Stromal cell of bone marrow (primary cell): ENCODE measurements at places on chromosomes 3 and 15.

GRCh38 chr15:75347222-75348033 lies 589 bp downstream of the NEIL1 start:
- no peak for DNase-seq

DNA sequence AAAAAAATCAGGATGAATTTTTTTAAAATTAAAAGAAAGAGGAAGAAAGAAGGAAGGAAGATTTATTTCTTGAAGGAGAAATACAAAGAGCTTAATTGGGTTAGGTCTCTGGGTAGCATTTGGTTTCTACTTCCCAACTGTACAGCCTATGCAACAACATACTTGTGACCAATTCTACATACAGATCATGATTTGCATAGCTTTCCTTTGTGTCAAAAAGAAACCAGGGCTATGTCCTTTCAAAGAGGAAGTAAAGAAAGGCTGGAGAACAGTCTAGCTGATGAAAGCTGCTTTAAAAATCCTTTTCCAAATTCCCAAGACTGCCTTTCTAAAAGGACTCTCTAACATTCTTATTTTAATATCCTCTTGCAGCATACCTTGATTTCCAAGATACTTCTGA lies 6.1 kb upstream of the HGD start:
- DNase-seq: peak; percentile 11

DNA sequence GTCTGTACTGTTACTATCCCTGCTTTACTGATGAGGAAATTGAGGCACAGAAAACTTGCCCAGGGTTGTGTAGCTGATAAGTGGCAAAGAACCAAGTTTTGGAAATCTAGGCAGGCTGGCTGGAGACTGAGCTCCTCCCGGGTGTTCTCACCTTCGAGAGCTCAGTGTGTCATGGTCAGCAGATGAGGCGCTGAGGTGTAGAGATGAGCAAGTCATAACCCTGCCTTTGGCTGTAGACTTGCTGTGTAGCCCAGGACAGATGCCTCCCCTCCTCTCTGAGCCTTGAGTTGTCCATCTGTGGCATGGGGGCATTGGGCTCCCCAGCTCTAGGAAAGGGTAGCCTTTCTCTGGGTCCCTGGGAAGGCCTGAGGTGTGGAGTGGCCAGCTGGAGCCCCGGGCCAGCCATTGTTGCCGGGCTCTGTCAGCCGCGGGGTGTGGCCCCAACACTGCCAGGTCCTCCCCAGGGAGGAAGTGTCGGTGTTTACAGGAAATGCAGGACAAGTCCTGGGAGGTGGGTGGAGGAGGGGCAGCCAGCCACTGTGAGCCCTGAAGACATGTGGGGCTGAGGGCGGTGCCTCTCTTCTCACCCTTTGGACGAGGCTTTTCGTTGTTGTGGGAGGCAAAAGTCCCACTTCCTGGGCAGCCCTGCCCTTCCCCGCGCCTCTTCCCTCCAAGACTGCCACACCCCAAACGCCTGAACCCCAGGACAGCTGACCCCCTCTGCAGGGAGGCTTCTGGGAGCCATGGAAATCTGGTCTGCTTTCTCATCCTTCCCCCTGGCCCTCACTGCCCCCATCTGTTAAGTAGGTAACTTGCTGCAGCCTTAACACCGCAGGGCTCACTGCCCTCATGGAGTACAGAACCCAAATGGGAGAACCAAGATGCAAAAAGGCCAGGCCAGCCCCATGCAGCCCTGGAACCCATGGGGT lies 29.1 kb downstream of the FGD5 start:
- DNase-seq: no peak

DNA sequence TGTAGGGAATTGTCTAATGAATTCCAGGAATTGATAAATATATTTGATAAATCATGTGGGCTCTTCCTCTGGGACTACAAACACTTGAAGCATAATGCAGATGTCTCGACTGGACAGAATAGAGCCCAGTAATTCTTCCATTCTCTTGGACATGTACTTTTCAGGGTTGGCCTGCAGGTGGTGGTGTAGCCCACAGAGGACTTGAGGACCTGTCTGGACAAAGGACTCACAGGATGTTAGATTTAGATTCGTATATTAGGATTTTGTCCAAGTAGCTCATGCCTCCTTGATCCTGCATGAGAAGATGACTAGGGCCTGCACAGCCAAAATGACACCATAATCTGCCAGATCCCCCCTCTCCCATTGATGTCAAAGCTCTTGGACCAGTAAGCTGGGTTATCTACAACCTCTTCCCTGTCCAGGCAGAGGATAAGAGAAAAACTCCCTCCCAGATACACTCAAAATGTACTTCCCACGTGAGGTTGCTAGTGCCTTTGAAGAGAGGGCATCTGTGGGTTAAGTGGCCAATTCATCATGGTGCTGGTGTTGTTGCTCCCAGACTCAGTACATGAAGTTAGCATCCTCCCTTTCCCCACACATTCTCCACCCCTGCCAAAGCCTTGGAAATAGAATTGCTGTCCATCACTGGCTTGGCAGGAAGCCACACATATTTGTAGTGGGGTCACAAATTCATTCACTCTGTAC lies 88.6 kb upstream of the ZNF280D start:
- DNase-seq: peak; percentile 44

DNA sequence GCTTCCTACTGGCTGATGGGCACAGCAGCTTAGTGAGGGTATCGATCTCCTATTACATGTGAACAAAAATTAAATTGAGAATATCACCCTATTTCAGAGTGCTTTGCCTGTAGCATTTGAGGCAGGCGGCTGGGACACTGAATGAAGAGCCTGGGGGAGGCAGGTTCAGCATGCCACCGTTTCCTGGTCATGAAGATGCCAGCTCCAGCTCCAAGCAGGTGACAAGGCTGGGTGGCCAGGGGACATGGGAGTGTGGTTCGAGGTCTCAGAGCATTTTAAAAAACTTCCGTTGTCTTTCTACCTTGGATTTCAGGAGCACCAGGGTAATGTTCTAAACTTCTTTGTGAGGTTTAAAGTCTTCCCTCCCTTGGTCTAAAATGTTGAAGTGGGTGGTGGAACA lies 158.2 kb downstream of the RPLP1 start:
- no peak for DNase-seq

- peak; percentile 77 for DNase-seq
These were observed at the start of gene FAN1 for GRCh38 chr15:30903497-30904187. TSS of gene FAN1 (plus strand) at chr15:30903915. CDS start at chr15:30904664, 749 bp downstream.

DNA sequence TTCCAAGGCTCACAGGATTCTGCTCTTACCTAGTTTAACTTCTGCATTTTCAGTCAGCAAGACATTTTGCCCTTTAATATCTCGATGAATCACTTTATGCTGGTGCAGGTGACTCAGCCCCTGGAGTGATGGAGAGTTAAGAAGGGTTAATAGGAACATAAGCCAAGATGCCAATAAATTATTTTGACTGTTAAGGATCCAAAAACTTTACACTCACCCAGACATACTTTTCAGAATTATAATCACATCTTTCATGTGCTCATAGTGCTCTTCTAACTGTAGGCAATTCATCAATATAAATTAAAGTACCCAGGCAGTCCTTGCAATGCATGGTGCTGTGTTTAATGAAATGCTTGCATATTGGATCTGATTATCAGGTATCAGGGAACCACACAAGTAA lies 164.1 kb upstream of the SLC2A2 start:
- no peak for DNase-seq

DNA sequence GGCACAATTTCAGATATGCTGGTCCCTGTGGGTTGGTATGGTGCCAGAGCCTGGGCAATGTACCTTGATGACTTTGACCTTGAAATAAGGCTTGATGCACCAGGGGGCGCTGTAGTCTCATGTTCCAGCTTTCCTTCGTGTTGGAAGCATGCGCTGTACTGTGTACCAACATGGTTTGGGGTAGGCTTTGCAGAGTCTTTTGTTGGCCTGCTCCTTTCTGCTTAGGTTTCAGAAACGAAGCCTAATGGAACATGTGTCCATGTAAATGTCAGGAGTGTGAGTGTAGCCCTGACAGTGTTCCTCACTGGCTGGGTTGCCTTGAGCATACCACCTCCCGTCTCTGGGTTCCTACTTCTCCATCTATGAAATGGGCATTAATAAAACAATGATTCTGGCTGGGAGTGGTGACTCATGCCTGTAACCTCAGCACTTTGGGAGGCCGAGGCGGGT lies 3.6 kb upstream of the CCR4 start:
- DNase-seq: peak; percentile 31

DNA sequence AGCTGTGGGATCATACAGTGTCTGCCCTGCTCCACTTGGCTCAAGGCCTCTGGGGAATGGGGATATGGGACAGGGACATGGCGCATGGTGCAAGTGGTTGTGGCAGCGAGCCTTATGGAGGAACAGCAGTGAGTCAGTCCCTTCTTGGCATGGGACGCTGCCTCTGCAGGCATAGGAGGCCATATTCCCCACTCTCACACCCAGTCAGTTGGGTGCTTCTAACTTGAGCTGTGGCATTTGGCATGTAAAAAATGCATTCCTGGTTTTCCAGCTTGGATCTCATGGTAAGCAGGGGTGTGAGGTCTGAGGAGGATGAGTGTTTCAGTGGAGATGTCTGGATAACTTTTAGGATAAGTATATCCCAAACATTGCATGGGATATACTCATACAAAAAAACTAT lies 31.6 kb upstream of the UBE2Q2 start:
- no peak for DNase-seq

DNA sequence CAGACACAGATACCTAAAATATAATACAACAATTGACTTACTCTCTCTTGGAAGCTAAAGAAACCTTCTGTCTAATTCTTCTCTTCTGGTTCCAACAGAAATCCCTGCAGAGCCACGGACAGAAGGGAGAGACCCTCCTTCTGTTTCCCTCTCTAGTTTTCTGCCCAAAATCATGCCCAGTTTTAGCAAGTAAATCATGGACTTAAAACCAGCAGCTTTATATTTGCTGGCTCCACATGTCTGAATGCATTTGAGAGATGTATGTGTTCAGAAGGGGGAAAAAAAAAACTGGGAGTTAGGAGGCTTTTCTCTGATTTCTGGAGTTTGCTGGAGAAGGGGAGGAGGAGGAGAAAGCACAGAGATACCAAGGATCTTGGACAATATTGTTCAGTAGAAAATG lies 147.1 kb downstream of the LSAMP start:
- DNase-seq: no peak

DNA sequence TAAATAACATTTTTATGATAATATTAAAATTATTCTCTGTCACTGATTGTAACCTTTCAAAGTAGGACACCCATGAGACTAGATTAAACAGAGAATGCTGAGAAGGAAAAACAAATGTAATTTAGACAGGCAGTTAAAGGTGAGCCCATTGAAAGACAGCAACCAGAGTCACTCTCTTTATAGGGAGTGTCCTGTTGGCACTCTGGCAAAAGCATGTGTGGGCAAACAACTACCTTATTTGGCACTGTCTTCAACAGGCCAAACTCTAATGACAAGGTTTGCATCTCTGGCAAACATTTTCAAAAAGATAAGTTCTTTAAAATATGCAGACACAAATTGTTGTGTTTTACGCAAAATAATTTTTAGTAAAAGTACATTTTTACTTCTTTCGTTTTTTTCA lies 29.8 kb downstream of the NFKBIZ start:
- no peak for DNase-seq

GRCh38 chr3:60142009-60142408 lies 1092.2 kb upstream of the CFAP20DC start:
- no peak for DNase-seq

DNA sequence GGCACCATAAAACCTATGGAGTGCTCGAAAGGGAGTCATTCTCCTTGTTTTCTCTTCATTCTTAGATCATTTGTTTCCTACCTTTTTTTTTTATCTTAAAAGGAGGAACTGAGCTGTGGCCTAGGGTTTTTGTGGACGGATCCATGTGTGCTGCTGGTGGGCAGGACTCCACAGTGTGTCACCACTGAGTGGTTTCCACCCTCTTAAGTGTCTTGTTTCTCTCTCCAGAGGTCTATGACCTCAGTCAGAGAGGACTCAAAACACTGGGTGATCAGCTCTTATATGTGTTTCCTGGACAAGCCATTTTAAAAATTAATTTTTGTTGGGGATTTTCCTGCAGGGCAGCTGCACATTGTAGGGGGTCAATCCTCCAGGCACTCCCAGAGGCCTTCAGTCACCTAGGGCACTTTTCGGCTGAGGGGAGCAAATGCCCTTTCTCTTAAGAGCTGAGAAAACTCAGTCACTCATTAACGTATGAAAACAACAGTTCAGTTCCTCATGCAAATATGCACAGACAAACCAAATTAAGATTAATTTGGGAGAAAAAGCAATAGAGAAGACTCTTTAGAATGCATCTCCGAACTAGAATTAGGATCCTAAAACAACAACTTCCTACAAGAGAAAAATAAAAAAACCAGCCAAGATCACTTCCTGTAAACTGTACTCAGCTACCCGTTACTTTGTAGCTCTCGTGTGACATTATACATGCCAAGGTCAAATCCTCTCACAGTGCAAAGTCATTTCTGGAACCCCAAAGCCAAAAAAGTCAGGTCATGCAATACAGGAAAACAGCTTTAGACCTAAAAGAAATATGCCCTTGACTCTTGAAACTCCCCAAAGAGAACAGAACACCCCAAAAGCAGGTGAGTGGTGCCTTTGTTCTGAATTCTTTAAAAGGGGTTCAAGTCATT lies 27.6 kb upstream of the FAM3D start:
- no peak for DNase-seq

- DNase-seq: no peak
These were observed 41.1 kb upstream of the CHRNB4 start for GRCh38 chr15:78682004-78682651.

DNA sequence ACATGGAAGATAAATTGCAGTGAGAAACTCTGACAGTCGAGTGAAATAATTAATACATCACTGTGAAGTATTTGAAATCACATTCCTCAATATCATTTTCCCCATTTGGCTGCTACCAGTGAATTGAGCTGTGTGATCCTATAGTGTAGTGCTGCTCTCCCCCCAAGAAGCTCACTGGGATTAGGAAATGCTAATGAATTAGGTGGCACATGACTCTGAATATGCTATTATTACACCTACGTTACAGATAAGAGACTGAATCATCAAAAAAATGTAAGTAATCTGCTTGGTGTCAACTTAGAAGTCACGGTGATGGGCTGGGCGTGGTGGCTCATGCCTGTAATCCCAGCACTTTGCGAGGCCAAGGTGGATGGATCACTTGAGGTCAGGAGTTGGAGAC lies 34.7 kb upstream of the SYNM start:
- DNase-seq: no peak

- DNase-seq: peak; percentile 82
These were observed 34.6 kb downstream of the BTD start for GRCh38 chr3:15636028-15636709.

DNA sequence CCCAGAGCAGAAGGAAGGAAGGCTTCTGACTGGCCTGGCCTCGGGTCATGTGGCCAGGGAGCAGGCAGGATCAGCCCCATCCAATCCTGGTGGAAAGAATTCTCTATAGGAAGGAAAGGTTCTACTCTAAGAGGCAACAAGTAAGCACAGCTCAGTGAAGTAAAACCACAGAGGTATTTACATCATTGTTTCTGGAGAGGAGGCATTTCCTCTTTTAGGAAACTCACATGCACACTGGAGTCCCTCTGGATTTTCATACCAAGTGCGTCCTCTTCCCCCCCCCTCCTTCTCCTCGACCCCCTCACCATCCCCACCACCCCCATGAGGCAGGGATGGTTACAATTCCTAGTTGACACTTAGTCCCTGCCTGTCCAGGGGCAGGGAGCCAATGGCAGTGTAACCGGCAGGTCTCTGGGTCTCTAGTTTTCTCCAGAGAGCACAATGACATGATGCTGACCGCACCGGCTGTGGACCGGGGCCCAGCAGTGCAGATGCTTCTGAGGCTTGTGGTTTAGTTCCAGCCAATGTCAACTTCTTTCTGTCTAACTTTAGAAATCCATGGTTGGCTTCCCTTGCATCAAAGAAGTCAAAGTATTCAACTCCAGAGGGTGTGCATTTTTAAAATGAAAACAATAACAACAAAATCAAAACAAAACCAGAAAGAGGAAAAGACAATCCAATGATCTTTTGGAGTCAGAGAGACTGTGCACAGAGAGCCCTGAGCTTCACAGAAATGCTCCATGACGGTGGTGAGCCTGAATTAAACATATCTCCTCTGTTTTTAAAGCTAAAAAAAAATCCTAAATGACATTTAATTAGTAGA lies 230.3 kb upstream of the TLE3 start:
- peak; percentile 67 for DNase-seq
